A549 treated with AZD2906 at 1 μM for 4 hours (cell line): ENCODE measurements at places on chromosomes 7 and 10. TPM values are rescaled to one million over a fixed set of nuclear protein-coding genes. Genes with fewer than 3 reads are reported as not detected.

CHPF2 gene
- 38.8 to 44.8 TPM (median 43.5 TPM) in 5 replicates for total RNA-seq

DTX2 gene
- 25.2 to 32.0 TPM (median 29.0 TPM) in 5 replicates for total RNA-seq

CYP51A1 gene
- 39.4 to 56.7 TPM (median 39.9 TPM) in 5 replicates for total RNA-seq

TMEM178B gene
- 1.1 to 1.5 TPM (median 1.3 TPM) in 5 replicates for total RNA-seq

ZPBP gene
- not detected in 5 replicates for total RNA-seq

ITGA8 gene
- 0.02 TPM in 1 of 5 replicates, not detected in the others for total RNA-seq

MAP3K8 gene
- total RNA-seq = 8.7 to 12.3 TPM (median 11.5 TPM) in 5 replicates

PYROXD2 gene
- 3.6 to 6.0 TPM (median 4.3 TPM) in 5 replicates for total RNA-seq

OR2A12 gene
- not detected in 5 replicates for total RNA-seq

TSPAN33 gene
- total RNA-seq = 4.5 to 6.2 TPM (median 5.9 TPM) in 5 replicates

GSTO2 gene
- total RNA-seq = 1.5 to 2.2 TPM (median 1.8 TPM) in 5 replicates

SORBS1 gene
- 0.45 to 0.68 TPM (median 0.49 TPM) in 5 replicates for total RNA-seq

DLX6 gene
- total RNA-seq = 0.06 TPM in 1 of 5 replicates, not detected in the others

MDH2 gene
- 350 to 422 TPM (median 399 TPM) in 5 replicates for total RNA-seq

SPDYE9 gene
- not detected in 5 replicates for total RNA-seq

JCAD gene
- 21.2 to 28.4 TPM (median 21.5 TPM) in 5 replicates for total RNA-seq

SFTPD gene
- total RNA-seq = 0.09 to 0.38 TPM (median 0.25 TPM) in 5 replicates

HTR5A gene
- total RNA-seq = not detected in 5 replicates

CPN1 gene
- total RNA-seq = 0.22 to 0.37 TPM (median 0.34 TPM) in 5 replicates

ITIH5 gene
- 0.05 to 0.09 TPM (median 0.06 TPM) in 5 replicates for total RNA-seq

LRRC61 gene
- 0.06 to 0.15 TPM (median 0.10 TPM) in 5 replicates for total RNA-seq

TBL2 gene
- 49.0 to 59.2 TPM (median 49.8 TPM) in 5 replicates for total RNA-seq

CNTNAP2 gene
- total RNA-seq = 0.02 to 0.05 TPM (median 0.02 TPM) in 4 of 5 replicates, not detected in the other

ZDHHC16 gene
- total RNA-seq = 44.2 to 54.2 TPM (median 53.0 TPM) in 5 replicates

LIMK1 gene
- 30.4 to 35.4 TPM (median 31.9 TPM) in 5 replicates for total RNA-seq

TMEM176A gene
- total RNA-seq = 0.16 TPM in 1 of 5 replicates, not detected in the others

TMEM196 gene
- total RNA-seq = not detected in 5 replicates

STRA8 gene
- total RNA-seq = not detected in 5 replicates

CXCL12 gene
- total RNA-seq = 0.08 to 0.25 TPM (median 0.19 TPM) in 5 replicates

CDK1 gene
- total RNA-seq = 78.9 to 93.8 TPM (median 83.7 TPM) in 5 replicates

CALCR gene
- 0.06 TPM in 1 of 5 replicates, not detected in the others for total RNA-seq

BEND7 gene
- total RNA-seq = 8.4 to 10.4 TPM (median 10.0 TPM) in 5 replicates

NKX1-2 gene
- 0.02 to 0.05 TPM (median 0.03 TPM) in 5 replicates for total RNA-seq

SUV39H2 gene
- 17.0 to 19.1 TPM (median 18.8 TPM) in 5 replicates for total RNA-seq

NPM3 gene
- 100 to 124 TPM (median 120 TPM) in 5 replicates for total RNA-seq

MARVELD1 gene
- total RNA-seq = 43.7 to 55.5 TPM (median 52.2 TPM) in 5 replicates

HKDC1 gene
- total RNA-seq = 8.0 to 11.7 TPM (median 9.0 TPM) in 5 replicates

NRCAM gene
- total RNA-seq = 82.7 to 120 TPM (median 103 TPM) in 5 replicates

EEPD1 gene
- total RNA-seq = 56.7 to 64.3 TPM (median 59.0 TPM) in 5 replicates

FAM25C gene
- total RNA-seq = 1.0 to 3.0 TPM in 2 of 5 replicates, not detected in the others

PAX4 gene
- total RNA-seq = not detected in 5 replicates

NUTM2E gene
- total RNA-seq = 0.34 to 0.51 TPM (median 0.43 TPM) in 5 replicates

AFAP1L2 gene
- total RNA-seq = 19.3 to 24.0 TPM (median 21.7 TPM) in 5 replicates

FFAR4 gene
- total RNA-seq = 0.04 to 0.14 TPM (median 0.09 TPM) in 5 replicates

UPP1 gene
- 58.5 to 94.7 TPM (median 79.3 TPM) in 5 replicates for total RNA-seq

VAX1 gene
- total RNA-seq = 0.98 to 1.4 TPM (median 1.3 TPM) in 5 replicates

AKR1C8 gene
- total RNA-seq = 0.08 to 0.25 TPM in 2 of 5 replicates, not detected in the others

NEUROG3 gene
- total RNA-seq = not detected in 5 replicates

HMX2 gene
- 0.07 to 0.17 TPM (median 0.08 TPM) in 3 of 5 replicates, not detected in the others for total RNA-seq

EIF5AL1 gene
- total RNA-seq = 2.0 to 3.1 TPM (median 2.5 TPM) in 5 replicates

ATOH7 gene
- total RNA-seq = 0.08 to 0.36 TPM (median 0.21 TPM) in 5 replicates

DOCK4 gene
- total RNA-seq = 5.9 to 8.1 TPM (median 7.0 TPM) in 5 replicates

BHLHA15 gene
- total RNA-seq = 0.55 to 0.88 TPM (median 0.63 TPM) in 5 replicates

TAS2R3 gene
- not detected in 5 replicates for total RNA-seq

PRSS2 gene
- total RNA-seq = not detected in 5 replicates

SNCG gene
- 10.4 to 14.7 TPM (median 14.1 TPM) in 5 replicates for total RNA-seq
